ENCODE measurements at places on chromosomes 11 and 22. TPM values are rescaled to one million over a fixed set of nuclear protein-coding genes. Genes with fewer than 3 reads are reported as not detected.
A peak's percentile ranks its signal among the peaks of the same experiment; 100 is the strongest.

GRCh38 chr11:391117-392017 is 2.6 kb upstream of the PKP3 start:
- no peak overlapping the region for H3K4me3 ChIP-seq
- H3K27me3 ChIP-seq = peaks cover 2% of the 10 kb centered on the region
- no peak overlapping the region for H3K27ac ChIP-seq

DNA sequence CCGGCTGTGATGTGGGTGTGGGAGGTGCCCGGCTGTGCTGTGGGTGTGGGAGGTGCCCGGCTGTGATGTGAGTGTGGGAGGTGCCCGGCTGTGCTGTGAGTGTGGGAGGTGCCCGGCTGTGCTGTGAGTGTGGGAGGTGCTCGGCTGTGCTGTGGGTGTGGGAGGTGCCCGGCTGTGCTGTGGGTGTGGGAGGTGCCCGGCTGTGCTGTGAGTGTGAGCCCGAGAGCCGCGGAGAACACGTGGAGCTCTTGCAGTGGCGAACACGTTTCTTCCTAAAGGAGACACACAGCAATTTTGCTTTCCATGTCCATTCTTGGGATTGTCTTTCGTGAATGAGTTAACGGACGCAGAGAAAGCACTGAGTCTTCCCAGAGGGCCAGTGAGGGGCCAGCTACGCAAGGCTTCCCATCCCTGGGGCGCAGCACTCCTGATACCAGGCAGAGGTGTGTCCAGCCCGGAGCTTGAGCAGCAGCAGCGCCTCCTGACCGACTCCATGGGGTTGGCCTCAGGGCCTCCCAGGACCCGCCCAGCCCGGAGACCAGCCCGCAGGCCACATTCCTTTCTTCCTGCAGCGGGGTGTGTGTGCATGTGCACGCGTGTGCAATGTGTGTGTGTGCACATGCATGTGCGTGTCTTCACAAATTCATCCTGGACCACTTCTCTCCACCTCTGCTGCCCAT is 245.0 kb upstream of the B3GAT1 start:
- no peaks in the 10 kb centered on the region for H3K36me3 ChIP-seq
- no peak overlapping the region for H3K27ac ChIP-seq
- H3K27me3 ChIP-seq = peaks cover 18% of the 10 kb centered on the region
- no peak for DNase-seq
- H3K4me3 ChIP-seq = no peak overlapping the region

DNA sequence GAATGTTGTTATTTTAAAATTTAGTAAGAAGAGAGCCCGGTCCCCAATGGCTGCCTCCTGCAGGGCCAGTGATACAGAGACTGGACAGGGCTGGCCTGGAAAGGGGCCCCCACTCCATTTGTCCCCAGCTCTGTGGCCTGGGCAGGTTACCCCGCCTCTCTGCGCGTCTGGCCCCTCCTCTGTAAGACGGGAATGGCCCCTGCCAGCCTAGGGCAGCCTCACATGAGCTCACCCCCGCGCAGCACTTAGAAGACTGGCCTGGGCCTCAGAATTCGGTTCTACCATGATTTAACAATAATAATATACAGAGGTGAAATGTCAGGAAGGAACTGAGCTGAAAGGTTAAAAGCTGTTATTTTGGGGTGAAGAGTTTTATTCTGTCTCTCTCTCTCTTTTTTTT is 1.3 kb downstream of the APOBEC3G start:
- no peak for DNase-seq
- no peak overlapping the region for H3K4me3 ChIP-seq
- H3K27me3 ChIP-seq = no peaks in the 10 kb centered on the region
- H3K4me1 ChIP-seq = peaks cover 40% of the 10 kb centered on the region

Gene ABCG4
- 2.6 TPM for total RNA-seq

DNA sequence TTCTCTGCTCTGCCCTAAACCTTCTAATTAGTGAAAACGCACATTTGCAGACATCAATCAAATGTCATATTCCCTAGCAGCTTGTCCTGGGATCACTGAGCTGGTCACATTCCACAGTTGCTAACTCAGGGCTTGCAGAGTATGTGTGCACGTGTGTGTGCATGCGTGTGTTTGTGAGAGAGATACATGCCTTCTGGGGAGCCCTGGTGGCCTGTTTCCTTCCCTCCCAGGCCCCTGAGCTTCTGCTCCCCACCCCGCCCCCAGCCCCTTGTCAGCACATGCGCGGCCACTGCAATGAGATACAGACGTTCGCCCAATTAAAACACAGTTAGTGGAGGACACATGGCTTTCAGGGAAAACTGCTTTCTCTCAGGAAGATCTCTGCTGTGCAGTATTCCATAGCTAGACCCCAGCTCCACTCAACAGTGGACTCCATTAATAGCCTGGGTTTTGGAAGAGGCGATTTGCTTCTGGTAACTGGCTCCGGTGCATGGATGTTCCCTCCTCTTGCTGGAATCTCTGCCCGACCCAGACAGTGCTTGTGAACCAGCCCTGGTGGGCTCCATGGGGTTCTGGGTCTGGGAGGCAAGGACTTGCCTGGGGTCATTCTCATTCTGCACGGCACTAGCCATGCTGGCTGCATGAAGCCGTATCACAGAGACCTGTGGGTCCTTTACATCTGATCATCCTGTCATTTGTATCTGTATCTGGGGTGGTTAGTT is 17.7 kb downstream of the LRP5 start:
- no peak overlapping the region for H3K4me3 ChIP-seq
- peaks cover 3% of the 10 kb centered on the region for H3K36me3 ChIP-seq
- no peak for DNase-seq
- H3K27me3 ChIP-seq = no peaks in the 10 kb centered on the region
- peaks cover 55% of the 10 kb centered on the region for H3K4me1 ChIP-seq

- no peak overlapping the region for H3K4me3 ChIP-seq
- H3K4me1 ChIP-seq = peaks cover 16% of the 10 kb centered on the region
- DNase-seq = no peak
- H3K36me3 ChIP-seq = no peaks in the 10 kb centered on the region
- H3K27me3 ChIP-seq = no peaks in the 10 kb centered on the region
Measured at GRCh38 chr11:47071791-47072261, 104.9 kb downstream of the ARFGAP2 start.

GRCh38 chr22:30921108-30921507 is 47.5 kb downstream of the MORC2 start:
- no peak overlapping the region for H3K27ac ChIP-seq
- no peaks in the 10 kb centered on the region for H3K4me1 ChIP-seq
- H3K27me3 ChIP-seq = peaks cover 5% of the 10 kb centered on the region
- H3K4me3 ChIP-seq = no peak overlapping the region
- DNase-seq = no peak

- H3K27ac ChIP-seq = no peak overlapping the region
- peaks cover 8% of the 10 kb centered on the region for H3K4me1 ChIP-seq
- peaks cover 15% of the 10 kb centered on the region for H3K36me3 ChIP-seq
- no peak for DNase-seq
Measured at GRCh38 chr22:28670161-28670560, 9.5 kb downstream of the TTC28 start.

DNA sequence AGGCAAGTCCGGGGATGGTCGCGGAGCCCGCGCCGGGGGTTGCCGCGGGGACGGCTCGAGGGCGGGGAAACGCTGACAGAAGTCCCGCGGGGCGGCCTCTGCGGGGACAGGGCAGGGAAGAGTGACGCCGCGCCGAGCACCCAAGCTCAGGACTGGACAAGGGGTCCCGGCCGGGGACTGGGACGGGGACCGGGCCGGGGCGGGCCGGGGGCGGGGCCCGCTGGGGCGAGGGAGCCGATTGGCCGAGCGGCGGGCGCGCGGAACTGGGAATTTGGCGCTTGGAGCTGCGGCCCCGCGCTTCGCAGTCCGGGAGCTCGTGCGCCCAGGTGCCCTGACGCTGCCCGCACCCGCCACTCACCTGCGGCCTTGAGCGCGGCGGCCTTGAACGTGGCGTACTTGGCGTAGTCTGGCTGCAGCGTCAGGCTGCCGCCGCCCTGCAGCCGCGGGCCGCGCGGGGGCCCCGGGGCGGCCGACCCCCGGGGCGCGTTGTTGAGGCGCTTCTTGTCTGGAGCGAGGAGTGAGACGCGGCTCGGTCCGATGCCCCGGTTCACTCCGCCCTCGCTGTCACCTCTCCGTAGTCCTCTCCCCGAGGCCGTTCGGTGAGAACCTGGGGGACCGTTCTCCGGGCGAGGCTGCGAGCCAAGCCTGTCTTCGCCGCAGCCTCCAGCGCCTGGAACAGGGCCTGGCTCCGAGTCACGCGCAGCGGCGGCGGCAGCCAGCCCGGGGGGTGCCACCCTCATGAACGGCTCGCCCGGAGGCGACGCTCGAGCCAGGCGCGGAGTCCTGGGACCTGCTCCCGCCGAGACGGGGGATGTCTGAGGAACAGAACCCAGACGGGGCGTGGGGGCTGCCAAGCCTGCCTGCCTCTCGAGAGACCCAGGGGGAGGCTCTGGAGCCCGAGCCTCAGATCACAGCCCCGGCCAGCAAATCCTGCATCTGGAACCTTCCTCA is 4.5 kb downstream of the SHISA8 start:
- no peak for DNase-seq
- H3K4me1 ChIP-seq = peaks cover 3% of the 10 kb centered on the region
- H3K27me3 ChIP-seq = peaks cover 58% of the 10 kb centered on the region
- peaks cover 8% of the 10 kb centered on the region for H3K36me3 ChIP-seq
- peak overlapping the region; percentile 52 for H3K4me3 ChIP-seq

DNA sequence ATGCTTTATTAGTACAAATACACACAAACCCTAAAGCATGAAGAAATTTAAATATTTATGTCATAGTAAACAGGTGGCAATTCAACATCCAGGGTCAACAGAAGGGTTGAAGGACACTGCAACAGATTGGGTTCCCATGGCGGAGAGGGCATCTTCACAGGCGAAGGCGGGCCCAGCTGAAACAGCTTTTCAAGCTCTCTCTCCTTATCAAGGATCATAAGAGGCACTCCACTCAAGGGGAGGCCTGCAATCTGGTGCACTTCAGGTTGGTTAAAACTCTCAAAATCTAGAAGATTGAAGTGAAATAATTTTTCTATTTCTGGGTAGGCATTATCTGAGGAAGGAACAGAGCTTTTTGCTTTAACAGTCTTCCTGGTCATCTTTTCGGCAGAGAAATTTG is 16.8 kb upstream of the SLC22A8 start:
- H3K36me3 ChIP-seq = no peaks in the 10 kb centered on the region
- DNase-seq = no peak
- H3K27me3 ChIP-seq = peaks cover 10% of the 10 kb centered on the region

Measured in mesothelial cell of epicardium (in vitro differentiated cells).